Stimulated activated effector memory CD8-positive, alpha-beta T cell treated with anti-CD3 and anti-CD28 coated beads, Interleukin-12 subunit alpha, Interleukin-12 subunit beta, amount 100 ng/mL, for 72 hours (primary cell): ENCODE measurements at places on chromosomes 3 and 15.

- DNase-seq = no peak
Observed at GRCh38 chr3:80087767-80088166, 320.0 kb upstream of the ROBO1 start.

DNA sequence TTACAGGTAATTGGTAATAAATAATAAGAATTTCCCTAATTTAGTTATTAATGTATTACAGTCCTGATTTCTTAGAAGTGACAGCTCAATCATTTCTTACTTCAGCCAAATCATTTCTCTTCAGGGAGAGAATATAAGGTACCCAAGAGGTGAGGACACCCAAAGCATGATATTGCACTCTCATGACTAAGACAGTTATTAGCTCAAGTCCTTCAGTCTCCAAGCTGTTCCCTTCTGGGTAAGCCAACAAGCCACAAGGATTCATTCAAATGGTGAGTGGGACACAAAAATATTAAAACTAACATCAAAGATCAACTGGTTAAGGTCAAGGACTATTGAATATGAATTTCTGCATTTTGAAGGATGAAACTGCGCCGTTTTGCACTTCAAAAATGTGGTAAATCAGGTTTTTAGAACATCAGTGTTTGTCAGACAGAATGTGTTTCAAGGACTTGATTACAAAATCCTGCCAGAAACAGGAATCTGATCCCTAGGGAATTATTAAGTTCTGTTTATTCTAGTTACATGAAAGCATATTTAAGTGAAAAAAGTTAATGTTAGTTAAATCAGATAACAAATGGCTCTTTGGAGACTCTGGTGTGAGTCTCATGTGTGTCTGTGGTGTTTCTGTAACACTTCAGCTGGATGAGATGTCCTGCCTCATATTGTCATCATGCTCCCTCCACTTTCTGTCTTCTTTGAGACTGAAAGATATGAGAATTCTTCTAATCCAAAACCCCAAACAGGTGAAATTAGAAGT lies 101.7 kb upstream of the COL8A1 start:
- no peak for DNase-seq

DNA sequence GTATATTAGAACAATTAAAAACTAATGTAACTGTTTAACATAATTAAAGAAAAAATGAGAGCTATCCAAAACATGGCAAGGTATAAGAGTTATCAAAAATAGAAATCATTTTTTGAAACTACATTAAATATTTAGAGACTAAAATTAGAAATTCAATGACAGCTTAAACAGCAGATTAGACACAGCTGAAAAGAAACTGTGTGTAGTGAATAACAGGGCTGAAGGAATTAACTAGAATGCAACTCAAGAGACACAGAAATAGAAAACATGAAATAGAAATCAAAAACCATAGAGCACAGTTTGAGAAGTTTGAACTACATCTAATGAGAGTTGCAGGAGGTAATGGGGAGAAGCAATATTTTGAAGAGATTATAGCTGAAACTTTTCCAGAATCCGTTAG lies 59.9 kb upstream of the FBN1 start:
- DNase-seq = no peak

GRCh38 chr3:61371123-61371522 lies 119.9 kb upstream of the FHIT start:
- DNase-seq = no peak

- no peak for DNase-seq
Observed at GRCh38 chr3:31161889-31162288, 267.4 kb upstream of the GADL1 start.

DNA sequence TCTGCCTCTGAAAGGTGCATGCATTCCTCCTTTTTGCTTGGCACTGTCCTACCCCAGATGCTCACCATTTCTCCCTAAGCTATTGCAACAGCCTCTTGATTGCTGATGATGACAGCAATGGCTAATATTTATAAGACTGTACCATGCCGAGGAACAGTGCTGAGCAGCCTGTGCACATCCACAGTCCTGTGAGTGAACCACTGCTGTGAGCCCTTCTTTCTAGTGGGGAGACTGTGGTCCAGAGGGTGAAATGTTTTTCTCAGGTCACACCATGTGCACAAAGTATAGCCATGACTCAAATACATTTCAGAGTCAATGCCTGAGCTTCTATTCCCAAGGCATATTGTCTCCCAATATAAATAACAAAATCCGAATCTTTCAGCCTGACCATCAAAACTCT lies 231.2 kb upstream of the LRTM1 start:
- DNase-seq = no peak

GRCh38 chr3:112555535-112556170 lies 6.1 kb downstream of the ATG3 start:
- DNase-seq = no peak

DNA sequence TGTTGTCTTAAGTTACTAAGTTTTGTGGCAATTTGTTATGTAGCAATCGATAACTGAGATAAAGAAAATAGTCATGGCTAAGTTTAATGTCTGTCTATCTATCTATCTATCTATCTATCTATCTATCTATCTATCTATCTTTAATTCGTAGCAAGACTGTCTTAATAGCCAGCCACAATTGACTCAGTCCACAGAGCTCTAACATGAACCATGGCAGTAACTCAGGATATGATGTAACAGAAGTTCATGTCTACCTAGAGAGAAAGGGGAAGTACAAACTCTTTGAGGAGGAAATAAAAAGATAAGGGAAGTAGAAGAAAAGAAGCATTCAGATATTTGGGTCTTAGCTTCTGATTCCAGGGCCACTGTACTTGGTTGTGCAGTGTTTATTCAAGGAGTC lies 61.5 kb upstream of the FNDC3B start:
- DNase-seq = no peak

DNA sequence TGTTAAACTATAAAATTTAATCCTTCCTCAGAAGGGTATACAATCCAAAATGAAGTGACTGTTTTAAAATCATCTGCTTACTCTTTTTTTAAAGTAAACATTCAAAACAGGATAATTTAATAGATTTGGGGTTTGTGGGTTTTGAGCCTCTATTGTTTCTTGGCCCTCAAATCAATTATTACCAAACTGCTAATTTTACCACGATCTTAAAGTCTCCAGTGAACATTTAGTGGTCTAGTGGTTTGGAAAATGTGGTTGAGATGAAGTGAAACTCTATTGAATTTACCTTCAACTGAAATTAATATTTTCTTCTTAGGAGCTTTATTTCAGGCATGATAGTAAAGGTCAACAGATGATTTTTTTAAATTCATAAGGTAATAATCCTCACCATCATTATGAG lies 11.2 kb upstream of the ATP11B start:
- no peak for DNase-seq

DNA sequence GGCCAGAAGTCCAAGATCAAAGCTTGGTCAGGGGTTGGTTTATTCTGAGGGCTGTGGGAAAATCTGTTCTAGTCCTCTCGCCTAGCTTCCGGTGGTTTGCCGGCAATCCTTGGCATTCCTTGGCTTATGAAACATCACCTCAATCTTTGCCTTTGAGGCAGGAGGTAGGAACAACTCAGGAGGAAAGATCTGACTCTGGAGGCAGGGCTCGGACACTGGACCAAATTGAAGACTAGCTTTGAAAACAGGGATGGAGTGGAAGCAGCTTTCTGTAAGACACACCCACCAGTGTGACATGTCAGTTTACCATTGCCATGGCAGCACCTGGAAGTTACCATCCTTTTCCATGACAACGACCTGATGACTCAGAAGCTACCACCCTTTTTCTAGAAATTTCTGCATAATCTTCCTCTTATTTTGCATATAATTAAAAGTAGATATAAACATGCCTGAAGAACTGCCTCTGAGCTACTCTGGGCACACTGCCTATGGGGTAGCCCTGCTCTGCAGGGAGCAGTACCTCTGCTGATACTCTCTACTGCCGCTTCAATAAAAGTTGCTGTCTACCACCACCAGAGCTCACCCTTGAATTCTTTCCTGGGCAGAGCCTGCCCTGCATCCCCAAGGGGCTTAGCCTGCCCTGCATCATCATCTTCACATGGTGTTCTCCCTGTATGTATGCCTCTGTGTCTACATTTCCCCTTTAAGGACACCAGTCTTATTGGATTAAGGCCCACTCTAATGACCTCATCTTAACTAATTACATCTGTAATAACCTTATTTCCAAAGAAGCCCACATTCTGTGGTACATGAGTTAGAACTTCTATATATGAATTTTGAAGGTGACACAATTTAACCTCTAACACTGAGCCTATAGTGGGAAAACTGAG lies 38.3 kb upstream of the TM4SF4 start:
- no peak for DNase-seq

- DNase-seq = no peak
Observed at GRCh38 chr3:137763594-137763938, 549 bp upstream of the SOX14 start.

- DNase-seq = no peak
Observed at GRCh38 chr3:18238746-18239331, 186.3 kb downstream of the SATB1 start.

DNA sequence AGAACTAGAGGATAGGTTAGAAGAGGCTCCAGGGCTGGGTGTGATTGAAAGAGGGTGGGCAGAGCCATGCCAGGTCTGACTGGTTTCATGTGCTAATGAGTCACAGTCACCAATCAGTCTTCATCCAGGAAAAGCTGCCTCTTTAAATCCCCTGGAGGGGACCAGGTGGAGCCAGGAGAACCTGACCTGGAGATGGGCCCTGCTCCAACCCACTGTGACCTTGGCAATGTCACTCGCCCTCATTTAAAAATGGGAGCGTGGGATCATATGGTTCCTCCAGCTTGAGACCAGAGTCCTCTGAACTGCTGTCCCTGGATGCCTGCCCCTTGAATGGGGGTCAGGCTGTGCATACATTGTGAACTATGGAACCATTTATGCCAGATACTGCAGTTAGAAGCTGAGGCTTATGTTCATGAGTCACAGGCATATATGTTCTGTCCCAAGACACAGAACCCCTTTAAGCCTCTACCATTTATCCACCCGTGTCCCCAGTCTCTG lies 23.0 kb downstream of the HES1 start:
- no peak for DNase-seq

- no peak for DNase-seq
Observed at GRCh38 chr3:46699676-46700523, 1.3 kb upstream of the TMIE start.

GRCh38 chr15:73366766-73367623 lies 1.8 kb downstream of the HCN4 start:
- DNase-seq = no peak

GRCh38 chr3:16396202-16396601 lies 117.3 kb downstream of the RFTN1 start:
- DNase-seq = no peak

- no peak for DNase-seq
Observed at GRCh38 chr3:11603628-11604027, 40.1 kb downstream of the VGLL4 start.

- no peak for DNase-seq
Observed at GRCh38 chr3:97996988-97997387, 24.8 kb upstream of the RIOX2 start.

DNA sequence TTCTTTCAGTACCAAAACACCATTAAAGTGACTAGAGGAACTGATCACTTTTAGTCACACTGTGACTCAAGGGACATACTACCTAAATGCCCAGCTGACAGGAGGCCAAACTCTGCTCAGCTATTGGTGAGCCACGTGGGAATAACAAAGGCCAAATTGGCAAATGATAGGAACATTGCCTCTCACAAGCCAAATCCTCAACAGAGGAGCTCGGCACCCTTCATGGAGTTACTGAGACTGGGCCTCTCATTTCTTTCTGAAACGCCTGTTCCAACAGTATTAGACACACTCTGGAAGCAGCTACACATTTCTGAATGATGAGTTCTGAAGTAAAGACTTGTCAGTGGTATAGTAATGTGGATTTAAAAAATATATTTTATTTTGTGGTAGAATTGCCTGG lies 166.0 kb upstream of the COL8A1 start:
- no peak for DNase-seq

DNA sequence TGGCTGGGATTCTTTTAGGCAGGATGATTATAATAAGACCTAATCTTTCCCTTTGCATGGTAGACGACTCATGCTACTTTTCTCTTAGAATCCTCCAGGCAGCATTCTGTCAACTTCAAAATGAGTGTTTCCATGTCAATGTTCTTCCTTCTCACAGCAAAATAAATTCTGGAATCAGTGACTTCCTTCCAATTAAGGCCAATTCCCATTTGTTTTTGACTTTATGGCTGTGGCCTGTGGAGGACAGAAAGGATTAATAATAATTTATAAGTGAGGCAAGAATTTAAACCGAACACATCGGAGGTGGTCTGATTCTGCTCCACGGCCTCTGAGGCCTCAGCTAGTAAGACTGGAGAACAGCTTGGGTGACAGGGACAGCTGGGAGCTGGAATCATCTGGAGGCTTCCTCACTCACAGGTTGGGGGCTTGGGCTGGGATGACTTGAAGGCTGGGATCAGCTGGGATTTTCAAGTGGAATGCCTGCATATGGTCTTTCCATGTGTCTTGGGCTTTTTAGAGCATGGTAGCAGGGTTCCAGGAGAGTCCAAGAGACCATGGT lies 241.8 kb upstream of the MCTP2 start:
- no peak for DNase-seq

- DNase-seq = no peak
Observed at GRCh38 chr15:81813215-81813614, 232.6 kb downstream of the MEX3B start.

GRCh38 chr3:37115446-37115845 lies 58.9 kb downstream of the LRRFIP2 start:
- no peak for DNase-seq

GRCh38 chr15:98996624-98997023 lies 11.0 kb downstream of the PGPEP1L start:
- DNase-seq = no peak

- no peak for DNase-seq
Observed at GRCh38 chr15:23416349-23417276, 30.4 kb downstream of the GOLGA6L2 start.

DNA sequence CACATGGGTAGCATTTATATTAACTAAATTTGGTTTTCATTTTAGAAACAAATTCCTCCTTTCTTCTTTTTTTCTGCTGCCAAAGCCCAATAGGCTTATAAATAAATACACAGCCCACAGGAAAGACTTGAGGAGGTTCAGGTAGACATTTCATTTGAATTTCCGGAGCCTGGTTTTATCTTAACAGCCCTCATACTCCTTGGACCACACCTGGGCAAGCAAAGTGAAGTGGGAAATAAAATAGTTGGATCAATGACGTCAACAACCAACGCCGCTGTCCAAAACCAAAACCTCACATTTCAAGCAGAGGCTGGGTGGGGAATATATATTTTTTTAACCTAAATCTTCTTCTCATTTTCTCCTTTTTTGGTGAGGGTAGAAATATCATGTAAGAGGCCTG lies 53.2 kb downstream of the RFTN1 start:
- DNase-seq = no peak

DNA sequence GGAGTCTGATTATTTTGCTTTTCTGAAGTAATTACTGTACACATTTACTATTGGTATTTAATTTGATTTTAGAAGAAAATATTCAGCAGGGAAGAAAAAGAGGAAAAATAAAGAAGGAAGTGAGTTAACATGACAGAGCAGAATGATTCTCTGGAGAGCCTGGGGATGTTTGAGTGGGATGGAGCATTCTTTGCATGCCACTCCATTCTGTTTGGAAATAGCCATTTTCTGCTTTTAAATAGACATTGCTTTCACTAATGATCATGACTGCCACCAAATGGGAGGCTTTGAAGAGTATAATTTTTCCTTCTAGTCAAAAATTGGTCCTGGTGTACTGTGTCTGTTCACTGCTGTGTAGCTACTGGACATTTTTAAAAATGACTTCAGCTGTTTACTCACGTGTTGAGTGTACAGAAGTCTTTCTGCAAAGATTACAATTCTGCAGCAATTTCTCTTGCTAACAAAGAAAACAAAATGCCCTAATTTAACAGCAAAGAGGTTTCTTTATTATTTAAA lies 196.1 kb downstream of the RYR3 start:
- DNase-seq = no peak
